ENCODE measurements at places on chromosomes 11 and 22.

DNA sequence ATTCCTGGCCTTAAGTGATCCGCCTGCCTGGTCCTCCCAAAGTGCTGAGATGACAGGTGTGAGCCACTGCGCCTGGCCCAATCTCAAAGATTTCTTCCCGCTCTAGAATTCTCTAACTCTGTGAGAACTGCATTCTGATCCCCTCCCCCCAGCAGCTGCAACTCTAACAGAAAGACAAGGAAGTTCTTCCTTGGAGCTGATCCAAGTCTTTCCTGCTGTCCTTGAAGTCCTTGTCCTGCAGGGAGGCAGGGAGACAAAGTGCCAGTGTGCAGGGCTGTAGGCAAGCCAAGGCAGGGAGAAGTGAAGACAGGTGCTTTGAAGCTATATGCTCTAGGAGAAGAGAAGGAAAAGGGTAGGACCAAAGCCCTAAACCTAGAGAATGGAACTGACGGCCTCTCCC lies 9.5 kb upstream of the GGA1 start:
- DNase-seq = no peak

- DNase-seq = peak; percentile 68
These were observed at the start of gene IFITM1 for GRCh38 chr11:313787-314553. Gene IFITM1, plus strand, starts transcription at chr11:314040. Its CDS starts 131 bp downstream, at chr11:314171.

GRCh38 chr11:63837739-63838138 lies 1.2 kb upstream of the MARK2 start:
- no peak for DNase-seq

GRCh38 chr11:73072935-73073481 lies 69.1 kb downstream of the FCHSD2 start:
- DNase-seq = peak; percentile 81

GRCh38 chr11:69539416-69540117 lies 58.1 kb downstream of the LINC01488 start:
- DNase-seq = peak; percentile 68

DNA sequence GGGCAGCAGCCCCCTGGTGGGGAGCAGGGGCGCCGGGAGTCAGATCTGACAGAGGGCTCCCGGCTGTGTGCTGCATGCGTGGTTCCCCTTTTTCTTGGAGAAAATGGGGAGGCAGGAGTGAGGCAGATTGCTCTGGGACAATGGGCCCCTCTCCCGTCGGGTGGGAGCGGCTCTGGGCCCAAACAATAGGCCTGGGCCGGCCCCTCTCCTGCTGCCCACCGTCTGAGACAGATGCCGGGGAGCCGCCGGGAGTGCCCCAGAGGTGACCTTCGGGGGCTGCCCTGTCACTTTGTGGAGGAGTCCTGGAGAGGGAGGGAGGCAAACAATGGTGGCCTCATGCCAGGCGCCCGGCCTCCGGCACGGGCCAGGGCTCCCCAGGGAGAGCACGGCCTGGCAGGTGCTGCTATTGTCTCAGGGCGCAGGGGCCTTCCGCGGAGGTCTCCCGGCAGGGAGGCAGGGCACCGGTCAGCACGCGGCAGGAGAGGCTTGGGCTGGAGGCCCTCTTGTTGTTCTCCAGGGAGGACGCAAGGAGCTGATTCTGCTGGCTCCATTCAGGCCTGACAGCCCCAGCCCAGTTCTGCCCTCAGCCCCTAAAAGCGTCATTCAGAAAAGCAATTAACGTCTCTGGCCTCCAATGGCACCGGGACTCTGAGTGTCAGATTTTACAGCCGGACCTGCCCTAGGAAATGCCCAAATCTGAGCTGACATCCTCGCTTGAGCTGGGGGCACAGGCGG lies 44.8 kb downstream of the SMIM38 start:
- no peak for DNase-seq

DNA sequence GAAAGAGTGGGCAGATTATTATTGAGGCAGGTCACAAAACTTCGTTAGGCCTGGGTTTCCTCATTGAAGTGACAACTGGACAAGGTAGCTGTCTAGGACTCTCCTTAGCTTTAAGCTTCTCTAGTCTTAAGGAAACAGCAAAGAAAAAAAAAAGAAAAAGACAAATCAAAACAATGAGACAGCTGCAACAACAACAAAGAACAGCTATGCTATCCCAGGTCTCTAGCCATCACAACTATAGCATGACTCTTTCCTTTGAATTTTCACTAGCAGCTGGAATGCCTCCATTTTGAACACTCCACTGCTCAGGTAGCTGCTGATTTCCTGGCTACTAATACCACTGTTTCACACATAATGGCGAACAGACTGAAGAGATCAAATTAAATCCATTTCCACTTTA lies 302.4 kb upstream of the SORL1-AS1 start:
- no peak for DNase-seq

- DNase-seq = no peak
These were observed 7.8 kb upstream of the CELSR1 start for GRCh38 chr22:46545086-46545792.

DNA sequence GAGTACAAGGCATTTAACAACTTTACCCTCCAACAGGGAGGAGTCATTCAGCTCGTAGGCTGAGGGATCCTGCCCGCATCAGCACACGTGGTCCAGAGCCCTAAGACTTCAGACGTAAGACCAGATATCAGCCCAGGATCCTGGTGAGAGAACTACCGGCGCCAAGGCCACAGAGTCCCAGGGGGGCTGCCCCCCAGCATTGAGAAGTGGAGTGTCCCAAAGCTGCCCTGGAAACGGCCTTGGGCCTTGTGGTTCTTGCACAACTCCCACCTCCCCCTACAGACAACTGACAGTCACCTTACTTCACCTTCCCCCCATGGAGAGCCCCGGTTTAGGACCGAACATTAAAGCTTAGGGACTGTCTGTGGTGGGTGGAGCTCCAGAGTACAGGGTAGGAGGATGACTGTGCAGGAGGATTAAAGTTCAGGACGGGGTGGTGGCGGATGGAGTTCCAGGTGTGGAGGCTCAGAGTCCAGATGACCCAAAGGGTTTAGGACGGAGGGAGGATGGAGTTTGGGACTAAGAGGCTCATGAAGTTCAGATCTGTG lies 1.0 kb downstream of the C11orf91 start:
- DNase-seq = no peak

DNA sequence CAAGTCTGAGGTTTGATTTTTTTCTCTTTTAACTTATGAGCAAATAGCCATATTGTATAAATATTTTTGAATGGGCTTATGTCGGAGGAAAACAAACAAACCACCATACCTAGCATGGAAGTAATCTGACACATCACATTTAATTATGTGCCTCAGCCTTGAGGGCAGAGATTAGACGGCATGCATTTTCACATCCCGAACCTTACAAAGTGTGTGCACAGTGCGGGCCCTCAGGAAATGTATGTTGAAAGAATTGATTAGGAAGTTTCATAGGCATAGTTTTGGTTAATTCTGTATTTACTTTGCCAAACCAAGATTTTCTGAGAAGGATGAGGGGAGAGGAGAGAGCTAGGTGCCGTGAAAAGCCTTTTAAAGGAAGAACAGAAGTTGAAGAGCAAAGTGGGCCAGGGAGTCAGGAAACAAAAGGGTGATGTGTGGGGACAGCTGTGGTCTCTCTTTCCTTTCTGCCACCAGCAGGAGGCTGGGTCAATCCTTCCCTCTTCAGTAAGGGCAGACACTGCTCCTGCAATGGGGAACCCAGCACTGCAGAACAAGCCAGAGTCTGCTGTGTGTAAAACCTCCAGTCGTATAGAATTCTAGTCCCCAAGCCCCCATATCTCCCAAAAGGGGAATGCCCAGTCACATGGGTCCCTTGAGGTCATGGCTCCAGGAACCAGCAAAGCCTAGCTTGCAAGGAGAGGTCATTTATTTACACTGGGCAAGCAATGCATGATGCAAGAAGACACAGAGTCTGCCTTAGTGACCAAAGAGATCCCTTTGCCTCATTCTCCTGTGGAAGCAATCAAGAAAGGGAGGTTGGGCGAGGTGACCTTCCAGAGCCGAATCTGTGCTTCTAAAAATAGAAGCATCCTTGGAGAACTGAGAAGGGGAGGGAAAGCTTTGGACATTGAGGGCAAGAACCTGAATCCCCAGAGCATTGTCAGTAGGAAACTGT lies 71.1 kb upstream of the OLFML1 start:
- peak; percentile 70 for DNase-seq

- DNase-seq = no peak
These were observed 38.8 kb downstream of the MICAL3 start for GRCh38 chr22:17985606-17986005.

GRCh38 chr11:33696931-33697638 lies 3.5 kb downstream of the C11orf91 start:
- DNase-seq = no peak

- DNase-seq = no peak
These were observed 1180.6 kb downstream of the BRD1 start for GRCh38 chr22:48647051-48647450.

DNA sequence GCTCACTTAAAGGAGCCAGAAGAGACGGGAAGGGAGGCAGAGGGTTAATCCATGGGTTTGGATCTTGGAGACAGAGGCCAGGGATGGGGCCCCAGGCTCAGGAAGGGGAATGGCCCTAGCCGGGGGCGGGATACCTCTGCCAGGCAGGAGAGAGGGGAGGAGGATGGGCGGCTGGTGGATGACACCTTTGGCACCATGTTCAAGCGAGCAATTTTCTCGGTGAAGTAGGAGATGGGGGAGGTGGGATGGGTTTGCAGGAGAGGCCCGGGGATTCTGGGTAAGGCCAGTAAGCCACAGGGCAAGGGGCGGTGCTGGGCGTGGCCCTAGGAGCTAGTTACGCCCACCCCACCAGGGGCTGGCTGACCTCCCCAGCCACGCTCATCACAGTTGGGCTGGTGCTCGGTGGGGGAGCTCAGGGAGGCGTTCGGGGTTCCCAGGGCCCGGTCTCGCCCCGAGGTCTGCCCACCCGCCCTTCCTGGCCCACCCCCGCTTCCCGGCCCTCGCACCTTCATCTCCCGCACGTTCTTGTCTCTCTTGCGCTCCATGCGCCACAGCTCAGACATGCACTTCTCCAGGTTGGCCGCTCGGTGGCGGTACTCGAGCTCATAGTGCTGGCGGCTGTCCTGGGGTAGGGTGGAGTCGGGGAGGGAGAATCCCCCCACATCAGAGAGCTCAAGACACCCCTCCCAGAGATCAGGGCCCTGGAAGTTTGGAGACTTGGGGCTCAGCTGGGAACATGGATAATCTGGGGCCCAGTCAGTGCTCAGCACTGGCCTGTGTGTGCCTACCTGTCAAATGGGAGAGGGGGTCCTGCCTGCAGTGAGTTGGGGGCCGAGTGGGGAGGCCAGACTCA lies 12.7 kb downstream of the BAIAP2L2 start:
- DNase-seq = no peak

DNA sequence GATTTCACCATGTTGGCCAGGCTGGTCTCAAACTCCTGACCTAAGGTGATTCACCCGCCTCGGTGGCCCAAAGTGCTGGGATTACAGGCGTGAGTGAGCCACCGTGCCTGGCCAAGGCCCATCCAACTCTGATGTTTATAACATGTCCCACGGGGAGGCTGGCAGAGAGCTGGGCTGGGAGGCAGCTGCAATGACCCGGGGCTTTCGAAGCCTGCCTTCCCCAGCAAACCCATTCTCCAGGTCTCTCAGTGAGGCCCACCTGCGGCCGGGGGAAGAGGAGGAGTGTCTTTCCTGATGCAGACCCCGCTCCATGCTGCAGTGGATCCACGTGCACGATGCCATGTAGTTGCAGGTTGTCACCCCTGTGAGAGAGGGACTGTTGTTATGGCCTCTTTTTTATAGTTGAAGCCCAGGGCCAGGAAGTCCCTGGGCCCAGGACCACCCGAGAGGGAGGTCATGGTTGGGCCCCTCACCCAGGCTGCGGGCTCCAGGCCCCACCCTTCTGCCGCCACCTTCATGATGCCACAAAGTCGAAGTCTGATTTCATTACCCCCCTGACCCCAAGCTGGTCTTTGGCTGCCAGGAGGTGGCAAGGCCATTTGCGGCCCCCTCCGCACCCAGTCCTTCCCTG lies 38.3 kb downstream of the KCNJ4 start:
- no peak for DNase-seq

- DNase-seq = no peak
These were observed 2.9 kb downstream of the KIRREL3 start for GRCh38 chr11:126997641-126998040.

GRCh38 chr11:134079317-134079716 lies 10.4 kb downstream of the JAM3 start:
- no peak for DNase-seq

- DNase-seq = no peak
These were observed 1.6 kb upstream of the MAP4K2 start for GRCh38 chr11:64804346-64805210.

DNA sequence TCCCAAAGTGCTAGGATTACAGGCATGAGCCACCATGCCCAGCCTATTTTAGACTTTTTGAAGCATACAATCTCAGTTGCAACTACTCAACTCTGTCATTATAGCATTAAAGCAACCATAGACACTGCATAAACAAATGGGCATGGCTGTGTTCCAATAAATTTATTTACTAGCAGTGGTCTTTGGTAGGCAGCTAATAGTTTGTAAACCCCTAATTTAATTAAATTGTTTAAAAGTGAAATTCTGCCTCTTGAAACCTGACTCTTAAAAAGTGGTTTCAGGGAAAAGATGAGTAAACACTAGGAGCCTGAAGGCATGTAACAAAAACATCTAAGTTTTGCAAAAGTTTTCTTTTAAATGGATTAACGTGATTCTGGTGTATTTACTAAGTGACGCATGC lies 1364.5 kb downstream of the LRRC4C start:
- no peak for DNase-seq
